ENCODE measurements at places on chromosomes 1 and 21.

DNA sequence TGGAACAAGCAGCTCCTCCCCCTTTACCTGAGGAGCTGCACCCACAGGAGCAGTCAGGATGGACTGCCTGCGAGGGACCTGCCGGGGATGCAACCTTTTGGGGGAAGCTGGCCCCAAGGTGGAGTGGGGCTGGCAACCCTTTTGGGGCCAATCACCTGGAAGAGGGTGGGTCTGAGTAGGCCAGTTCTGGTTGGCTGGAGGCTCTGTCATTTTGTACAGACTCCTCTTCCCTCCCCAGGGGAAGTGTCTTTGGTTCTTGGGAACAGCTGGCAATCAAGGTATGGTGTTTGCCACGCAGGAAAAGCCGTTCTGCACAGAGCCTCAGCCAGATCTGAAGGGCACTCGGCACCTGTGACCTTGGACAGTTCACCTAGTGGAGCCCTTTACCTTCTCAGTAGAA lies 280 bp upstream of the A3GALT2 start:
- DNase-seq: no peak

DNA sequence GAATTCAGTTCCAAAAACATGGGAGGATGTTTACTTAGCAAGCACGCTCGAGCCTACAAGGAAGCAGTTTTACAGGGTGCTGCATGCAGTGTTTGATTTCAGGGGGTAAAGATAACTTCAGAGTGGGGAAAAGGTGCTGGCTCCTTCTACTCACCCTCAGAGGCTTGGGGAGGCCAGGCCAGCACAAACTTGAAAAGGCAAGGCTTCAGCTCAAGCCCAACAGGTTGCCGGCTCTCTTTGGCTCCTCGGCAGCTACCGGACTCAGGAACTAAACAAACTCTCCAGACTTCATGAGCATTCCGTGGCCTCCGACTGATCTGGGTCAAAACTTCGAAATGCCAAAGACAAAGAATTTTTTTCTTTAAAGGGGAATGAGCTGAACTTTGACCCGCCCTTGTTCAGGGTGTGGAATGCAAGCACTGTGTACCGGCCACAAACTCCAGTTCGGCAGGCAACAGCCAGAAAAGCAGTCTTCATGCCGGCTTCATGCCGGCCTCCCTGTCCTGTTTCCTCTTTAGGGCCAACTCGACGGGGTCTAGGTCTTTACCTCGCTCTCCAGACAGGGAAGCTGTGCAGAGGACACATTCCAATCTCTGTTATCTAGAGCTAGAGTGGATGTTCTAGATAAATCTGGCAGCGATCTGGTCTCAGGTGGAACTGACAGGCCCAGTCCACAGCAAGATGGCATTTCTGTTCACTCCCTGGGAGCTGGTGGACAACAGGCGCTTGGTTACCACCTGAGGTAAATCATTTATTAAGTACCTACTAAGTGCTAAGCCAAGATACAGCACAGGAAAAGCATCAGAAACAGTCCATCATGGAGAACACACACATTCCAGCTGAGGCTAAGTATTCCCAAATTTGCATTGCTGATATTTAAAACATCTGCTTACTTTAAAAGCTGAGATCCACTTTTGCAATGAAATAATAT lies 75.0 kb downstream of the CD46 start:
- no peak for DNase-seq

DNA sequence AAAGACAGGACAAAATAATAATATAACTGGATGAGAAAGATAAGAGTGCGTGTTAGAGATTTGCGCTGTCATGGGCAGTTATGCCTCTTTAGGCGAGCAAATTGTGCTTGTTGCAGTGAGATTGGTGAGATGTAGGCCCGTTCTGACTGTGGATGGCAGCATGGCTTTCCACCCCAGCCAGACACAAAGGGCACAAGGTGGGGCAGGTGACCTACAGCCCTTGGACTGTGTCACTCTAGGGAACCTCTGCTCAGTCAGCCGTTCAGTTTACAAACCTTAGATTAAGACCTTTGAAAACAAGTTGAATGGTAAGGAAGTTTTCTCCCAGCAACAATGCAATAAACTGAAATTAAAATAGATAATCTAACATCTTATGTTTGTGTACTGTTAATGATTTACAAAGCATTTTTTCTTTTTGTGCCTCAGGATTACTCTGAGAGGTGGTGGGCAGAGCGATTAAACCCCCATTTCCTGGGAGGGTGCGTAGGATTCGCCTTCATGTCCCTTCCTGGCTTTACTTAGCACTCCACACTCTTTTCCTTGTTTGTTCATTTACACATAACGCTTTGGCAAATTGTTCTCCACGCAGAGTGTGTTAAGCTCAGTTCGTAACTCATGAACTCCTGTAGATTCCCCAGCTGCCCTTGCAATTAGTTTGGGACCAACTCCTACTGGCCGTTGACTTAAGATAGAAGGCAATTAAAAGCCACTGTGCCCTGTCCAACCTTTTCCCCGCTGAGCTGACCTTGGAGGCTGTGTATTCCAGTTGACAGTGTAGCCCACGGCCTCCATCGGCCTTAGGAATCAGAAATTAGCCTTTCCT lies 58.1 kb upstream of the IGSF5 start:
- DNase-seq: no peak

GRCh38 chr1:229152311-229152710 lies 118.6 kb upstream of the RAB4A start:
- no peak for DNase-seq

DNA sequence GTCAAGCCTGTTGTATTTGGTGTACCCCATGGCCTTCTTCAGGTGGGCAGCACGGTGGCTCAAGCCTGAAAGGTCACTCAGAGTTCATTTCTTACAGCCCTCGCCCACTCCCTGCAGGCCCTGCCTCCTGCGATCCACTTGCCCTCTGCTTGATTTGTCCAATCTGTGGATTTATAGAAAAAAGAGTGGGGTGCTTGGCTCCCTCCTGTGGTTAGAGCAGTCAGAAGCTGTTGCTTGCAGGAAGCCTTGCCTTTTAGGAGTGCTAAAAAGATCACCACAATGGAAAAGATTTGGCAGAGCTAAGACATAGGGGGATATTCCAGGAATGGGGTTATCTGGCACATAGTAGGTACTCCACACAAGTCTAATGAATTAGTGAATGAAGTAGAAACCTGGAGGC lies 108.0 kb upstream of the TRABD2B start:
- no peak for DNase-seq

GRCh38 chr1:201530741-201531531 lies 8.0 kb upstream of the NAV1 start:
- peak; percentile 90 for DNase-seq

DNA sequence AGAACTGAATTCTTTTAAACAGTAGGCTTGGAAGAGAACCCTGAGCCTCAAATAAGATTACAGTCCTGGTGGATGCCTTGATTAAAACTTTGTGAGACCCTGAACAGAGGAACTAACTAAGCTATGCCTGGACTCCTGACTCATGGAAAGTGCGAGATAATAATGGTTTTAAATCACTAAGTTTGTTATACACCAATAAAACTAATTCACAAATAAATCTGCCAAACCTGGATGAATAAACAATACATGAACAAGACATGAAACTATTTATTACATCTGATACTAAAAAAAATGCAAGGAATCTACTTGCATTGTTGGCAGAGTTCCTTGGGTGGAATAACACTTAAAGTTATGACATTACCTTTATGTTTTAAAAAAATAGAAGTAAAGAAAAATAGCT lies 118.4 kb downstream of the PIGK start:
- DNase-seq: no peak

DNA sequence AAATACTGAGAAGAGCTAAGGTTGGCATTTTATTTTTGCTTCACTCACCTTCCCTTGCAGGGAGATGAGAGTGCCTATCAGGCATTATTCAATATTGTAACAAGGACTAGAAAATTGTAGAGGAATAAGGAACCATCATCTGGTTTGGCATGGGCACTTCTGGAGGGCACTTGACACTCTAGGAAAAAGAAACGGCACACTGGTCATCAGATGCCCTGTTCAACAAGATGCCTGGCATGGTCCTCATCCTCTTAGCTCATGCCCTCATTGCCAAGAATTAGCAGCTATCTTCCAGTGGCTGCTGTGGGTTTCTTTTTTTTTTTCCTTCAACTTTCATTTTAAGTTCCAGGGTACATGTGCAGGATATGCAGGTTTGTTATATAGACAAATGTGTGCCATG lies 95.1 kb upstream of the ESRRG start:
- no peak for DNase-seq

DNA sequence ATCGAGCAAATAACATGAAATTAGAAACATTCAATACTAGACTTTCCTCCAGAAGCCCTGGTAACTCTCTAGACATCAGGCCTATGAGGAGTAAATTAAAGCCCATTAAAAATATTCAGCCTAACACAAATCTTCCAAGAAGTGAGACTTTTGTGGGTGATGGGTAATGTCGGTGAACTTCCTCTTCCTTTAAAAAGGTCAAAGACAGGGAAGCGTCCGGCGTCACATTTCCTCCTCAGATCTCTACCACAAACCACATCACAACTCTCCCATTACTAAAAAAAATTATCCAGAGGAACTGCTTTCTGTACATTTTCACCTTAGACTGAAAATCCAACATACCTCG lies 1.4 kb downstream of the EIF4G3 start:
- no peak for DNase-seq

DNA sequence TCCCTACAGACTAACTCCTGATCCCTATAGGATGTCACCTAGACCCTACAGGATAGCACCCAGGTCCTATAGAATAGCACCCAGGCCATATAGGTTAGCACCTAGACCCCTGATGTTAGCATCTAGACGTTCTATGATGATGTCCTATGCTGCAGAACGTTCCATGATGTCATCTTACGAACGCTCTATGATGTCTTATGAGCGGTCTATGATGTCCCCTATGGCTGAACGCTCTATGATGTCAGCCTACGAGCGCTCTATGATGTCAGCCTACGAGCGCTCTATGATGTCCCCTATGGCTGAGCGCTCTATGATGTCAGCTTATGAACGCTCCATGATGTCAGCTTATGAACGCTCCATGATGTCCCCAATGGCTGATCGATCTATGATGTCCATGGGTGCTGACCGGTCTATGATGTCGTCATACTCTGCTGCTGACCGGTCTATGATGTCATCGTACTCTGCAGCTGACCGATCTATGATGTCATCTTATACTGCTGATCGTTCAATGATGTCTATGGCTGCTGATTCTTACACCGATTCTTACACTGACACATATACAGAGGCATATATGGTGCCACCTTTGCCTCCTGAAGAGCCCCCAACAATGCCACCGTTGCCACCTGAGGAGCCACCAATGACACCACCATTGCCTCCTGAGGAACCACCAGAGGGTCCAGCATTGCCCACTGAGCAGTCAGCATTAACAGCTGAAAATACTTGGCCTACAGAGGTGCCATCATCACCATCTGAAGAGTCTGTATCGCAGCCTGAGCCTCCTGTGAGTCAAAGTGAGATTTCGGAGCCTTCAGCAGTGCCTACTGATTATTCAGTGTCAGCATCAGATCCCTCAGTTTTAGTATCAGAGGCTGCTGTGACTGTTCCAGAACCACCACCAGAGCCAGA lies 9.5 kb downstream of the SON start:
- no peak for DNase-seq

DNA sequence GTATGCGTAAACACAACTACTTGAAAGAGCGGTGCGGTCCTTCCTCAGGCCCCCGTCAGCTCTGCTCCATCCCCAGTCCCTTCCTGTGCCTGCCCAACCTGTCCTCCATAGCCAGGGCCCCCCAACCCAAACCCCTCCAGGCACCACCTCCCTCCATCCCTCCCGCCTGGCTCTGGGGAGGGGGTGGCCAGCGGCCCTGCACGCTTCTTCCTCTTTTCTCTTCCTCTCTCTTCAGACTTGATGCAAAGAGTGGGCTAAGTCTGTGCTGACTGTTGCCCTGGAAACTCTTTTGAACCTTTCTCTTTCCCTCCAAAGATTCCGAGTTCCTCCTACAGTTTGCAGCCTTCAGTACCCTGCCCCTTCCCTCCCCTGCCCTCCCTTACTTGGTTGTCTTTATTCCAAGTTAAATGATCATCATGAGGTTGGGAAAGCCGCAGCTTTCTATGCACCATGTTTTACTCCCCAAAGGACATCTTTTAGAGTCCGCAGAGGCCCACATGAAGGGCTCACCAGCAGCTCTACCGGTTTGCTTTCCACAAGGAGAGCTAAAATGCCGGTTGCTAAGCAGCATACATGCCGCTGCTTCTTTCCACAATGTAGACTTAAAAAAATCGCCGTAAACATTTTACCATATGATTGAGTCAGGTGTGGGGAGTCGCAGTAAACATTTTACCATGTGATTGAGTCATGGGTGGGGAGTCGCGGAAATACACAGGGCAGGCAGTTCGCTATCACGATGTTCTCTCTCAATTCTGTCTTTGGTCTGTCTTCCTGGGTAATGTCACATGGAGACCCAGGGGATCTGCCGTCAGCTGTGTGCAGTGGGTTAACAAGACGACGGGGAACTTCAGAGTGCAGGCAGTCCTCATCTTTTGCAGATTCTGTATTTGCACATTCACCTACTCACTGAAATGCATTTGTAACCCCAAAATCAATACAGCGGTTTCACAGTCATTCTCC lies 525.3 kb downstream of the KIF26B start:
- no peak for DNase-seq

DNA sequence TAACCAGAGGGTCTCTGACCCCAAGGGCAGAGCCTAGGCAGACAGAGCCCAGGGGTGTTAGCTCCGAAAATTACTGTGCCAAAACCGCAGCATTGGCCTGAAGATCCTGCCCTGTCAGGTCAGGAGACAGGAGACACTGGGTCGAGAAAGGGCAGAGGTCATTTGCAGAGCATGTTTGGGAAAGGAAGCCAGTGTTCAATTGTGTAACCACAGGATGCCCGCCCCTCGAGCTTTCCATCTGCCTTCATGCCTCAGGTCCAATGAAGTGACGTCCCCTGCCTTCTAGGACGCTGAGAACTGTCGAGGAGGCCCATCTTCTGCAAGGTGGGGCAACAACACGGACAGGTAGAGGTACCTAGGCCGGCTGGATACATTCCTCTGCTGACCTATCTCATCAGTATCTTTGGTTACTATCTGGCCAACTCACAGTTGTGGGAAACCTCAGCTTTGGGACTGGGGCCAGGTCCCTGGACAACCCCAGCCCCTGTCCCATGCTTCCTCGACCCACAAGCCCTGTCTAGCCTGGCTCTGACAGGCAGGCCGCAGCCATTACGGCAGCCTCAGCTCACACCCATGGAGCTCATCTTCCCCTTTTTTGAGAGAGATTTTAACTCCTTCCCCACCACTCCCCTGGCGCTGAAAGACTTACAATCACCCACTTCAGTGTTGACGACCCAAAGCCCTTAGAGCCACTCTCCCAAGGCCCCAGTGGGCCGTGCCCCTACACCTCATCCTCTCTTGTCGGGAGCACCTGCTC lies 1.3 kb downstream of the ARL8A start:
- DNase-seq: peak; percentile 75

GRCh38 chr1:49028396-49028795 lies 251.7 kb upstream of the BEND5 start:
- DNase-seq: no peak

DNA sequence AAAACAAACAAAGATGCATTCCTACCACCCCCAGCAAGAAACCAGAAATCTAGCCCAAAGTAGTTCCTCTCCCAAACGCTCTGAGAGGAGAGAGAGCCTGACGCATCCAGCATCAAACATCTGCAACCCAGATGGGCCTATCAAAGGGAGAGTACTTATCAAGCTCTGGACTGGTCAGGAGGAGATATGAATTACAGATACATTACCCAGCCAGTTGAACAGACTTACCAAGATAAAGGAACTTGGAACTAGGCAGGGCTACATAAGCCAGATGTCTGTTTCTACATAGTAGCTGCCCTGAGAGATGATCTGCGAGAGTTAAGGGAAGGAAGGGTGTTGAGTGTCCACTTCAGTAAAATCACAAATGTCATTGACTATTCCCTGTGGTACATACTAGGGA lies 138.4 kb downstream of the PAPPA2 start:
- no peak for DNase-seq
